Activated CD4-positive, alpha-beta memory T cell treated with anti-CD3 and anti-CD28 coated beads for 36 hours (primary cell): ENCODE measurements at places on chromosomes 2 and 18. TPM values are rescaled to one million over a fixed set of nuclear protein-coding genes. Genes with fewer than 3 reads are reported as not detected.

SESTD1 gene
- total RNA-seq = 11.6 TPM

POU3F3 gene
- not detected for total RNA-seq

SLC38A11 gene
- not detected for total RNA-seq

VIT gene
- total RNA-seq = not detected

DNA sequence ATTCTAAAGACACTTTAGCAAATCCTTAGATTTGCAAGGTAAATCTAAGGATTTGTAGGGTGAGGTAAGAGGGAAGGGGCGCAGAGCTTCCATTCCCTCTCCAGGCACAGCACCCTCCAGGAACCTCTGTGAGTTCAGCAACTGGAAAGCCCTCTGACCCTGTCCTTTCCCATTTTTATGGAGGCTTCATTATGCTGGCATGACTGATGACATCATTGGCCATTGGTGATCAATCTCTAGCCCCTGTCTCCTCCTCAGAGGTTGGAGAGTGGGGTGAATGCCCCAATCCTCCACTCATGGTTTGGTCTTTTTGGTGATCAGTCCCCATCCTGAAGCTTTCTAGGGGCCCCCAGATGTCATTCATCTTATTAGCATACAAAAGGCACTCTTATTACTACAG, 187.8 kb downstream of the TSN start:
- no peak overlapping the region for H3K27ac ChIP-seq
- DNase-seq = no peak
- no peak overlapping the region for H3K4me3 ChIP-seq
- H3K27me3 ChIP-seq = peaks cover 4% of the 10 kb centered on the region

GRCh38 chr18:816869-817268, 4.8 kb upstream of the YES1 start:
- DNase-seq = no peak
- no peak overlapping the region for H3K4me3 ChIP-seq
- peaks cover 4% of the 10 kb centered on the region for H3K36me3 ChIP-seq
- no peak overlapping the region for H3K27ac ChIP-seq
- peaks cover 30% of the 10 kb centered on the region for H3K4me1 ChIP-seq

- no peaks in the 10 kb centered on the region for H3K36me3 ChIP-seq
- no peak overlapping the region for H3K4me3 ChIP-seq
- peaks cover 10% of the 10 kb centered on the region for H3K4me1 ChIP-seq
- H3K27me3 ChIP-seq = peaks cover 2% of the 10 kb centered on the region
- no peak overlapping the region for H3K27ac ChIP-seq
- DNase-seq = no peak
Measured at GRCh38 chr2:86700690-86701089, 19.4 kb upstream of the RMND5A start.

DNA sequence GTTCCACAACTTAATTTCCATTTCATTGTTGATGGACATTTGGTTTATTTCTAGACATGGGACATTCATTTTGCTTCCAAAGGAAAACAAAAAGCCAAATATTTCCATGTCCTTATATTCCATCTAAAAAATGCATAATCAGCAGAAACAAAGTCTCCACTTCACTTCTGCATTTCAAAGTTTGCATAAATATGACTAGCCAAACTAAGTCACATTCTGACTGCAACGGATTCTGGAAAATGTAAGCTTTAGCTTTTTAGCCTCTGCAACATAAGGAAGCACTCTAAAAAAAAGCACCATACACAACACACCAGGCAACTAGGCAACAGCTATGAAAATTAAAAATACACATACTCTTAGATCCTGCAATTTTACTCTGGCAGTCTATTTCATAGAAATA, 135.3 kb downstream of the ETAA1 start:
- no peaks in the 10 kb centered on the region for H3K27me3 ChIP-seq
- no peaks in the 10 kb centered on the region for H3K36me3 ChIP-seq
- H3K4me3 ChIP-seq = no peak overlapping the region
- no peaks in the 10 kb centered on the region for H3K4me1 ChIP-seq
- H3K27ac ChIP-seq = no peak overlapping the region
- no peak for DNase-seq

GRCh38 chr18:1446765-1447164, 542.1 kb downstream of the ADCYAP1 start:
- H3K4me3 ChIP-seq = no peak overlapping the region
- no peak for DNase-seq
- no peaks in the 10 kb centered on the region for H3K27me3 ChIP-seq

DNA sequence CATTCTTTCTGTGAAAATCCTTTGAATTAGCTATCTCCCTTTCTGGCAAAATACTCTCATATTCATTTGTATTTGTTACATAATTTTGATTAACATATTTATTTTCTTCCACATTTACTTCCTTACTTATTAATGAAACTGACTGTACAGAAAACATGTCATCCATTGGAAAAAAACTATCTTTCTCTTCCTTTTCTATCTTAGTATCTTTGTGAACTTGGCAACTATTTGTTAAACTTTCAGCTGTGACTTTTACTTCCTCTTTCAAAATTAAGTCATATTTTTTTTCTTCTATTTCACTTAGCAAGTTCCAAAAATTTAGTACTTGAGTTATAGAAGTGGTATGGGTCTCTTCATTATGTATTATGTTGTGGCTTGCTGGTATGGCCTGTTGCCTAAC, 2.6 kb downstream of the RAD51AP2 start:
- H3K27me3 ChIP-seq = peaks cover 4% of the 10 kb centered on the region
- H3K36me3 ChIP-seq = no peaks in the 10 kb centered on the region
- no peak overlapping the region for H3K4me3 ChIP-seq
- no peaks in the 10 kb centered on the region for H3K4me1 ChIP-seq
